ENCODE measurements at places on chromosomes 12 and 14.

- peak; percentile 61 for DNase-seq
These were observed 44.3 kb downstream of the SPRING1 start for GRCh38 chr12:116693286-116694227.

GRCh38 chr14:72894623-72895378 is 900 bp upstream of the DPF3 start:
- DNase-seq, result peak; percentile 38

DNA sequence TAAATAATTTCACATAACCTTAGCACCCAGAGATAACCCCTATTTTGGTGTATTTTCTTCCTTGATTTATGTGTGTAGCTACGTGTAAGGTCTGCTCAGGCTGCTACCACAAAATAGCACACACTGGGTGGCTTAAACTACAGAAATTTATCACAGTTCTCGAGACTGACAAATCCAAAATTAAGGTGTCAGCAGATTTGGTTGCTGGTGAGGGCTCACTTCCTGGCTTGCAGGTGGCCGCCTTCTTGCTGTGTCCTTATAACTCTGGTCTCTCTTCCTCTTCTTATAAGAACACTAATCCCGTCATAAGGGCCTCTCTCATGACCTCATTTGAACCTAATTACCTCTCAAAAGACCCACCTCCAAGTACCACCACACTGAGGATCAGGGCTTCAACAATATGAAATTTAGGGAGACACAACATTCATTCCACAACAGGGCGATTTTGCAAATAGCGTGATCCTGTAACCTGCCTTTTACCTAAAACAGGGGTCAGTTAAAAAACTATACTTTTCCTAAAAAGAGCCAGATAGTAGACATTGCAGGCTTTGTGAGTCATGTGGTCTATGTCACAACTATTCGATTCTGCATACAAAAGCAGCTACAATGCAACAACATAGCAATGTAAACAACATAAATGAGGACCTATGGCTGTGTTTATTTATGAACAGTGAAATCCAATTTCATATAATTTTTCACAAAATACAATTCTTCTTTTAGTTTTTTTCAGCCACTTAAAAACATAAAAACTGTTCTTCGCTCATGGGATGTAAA is 371.7 kb downstream of the DPF3 start:
- no peak for DNase-seq

GRCh38 chr12:13504074-13504473 is 307.5 kb downstream of the EMP1 start:
- DNase-seq, result no peak

DNA sequence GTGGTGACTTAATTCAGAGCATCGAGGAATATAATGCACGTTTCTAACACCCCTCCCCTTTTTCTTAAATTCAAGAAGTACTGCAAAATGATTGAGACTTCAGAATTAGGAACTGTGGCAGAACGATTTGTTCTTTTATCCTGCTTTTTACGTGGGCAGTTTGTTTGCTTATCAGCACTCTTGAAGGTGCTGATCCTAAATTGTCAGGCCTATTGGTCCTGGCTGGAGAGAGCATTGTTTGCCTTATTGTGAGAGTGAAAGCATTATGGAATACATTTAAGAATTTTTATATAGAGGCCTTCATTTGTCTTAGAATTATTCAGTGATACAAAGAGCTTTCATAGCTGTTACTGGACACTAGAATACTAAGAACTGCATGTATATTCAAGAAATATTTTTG is 59.1 kb downstream of the TMTC2 start:
- no peak for DNase-seq

DNA sequence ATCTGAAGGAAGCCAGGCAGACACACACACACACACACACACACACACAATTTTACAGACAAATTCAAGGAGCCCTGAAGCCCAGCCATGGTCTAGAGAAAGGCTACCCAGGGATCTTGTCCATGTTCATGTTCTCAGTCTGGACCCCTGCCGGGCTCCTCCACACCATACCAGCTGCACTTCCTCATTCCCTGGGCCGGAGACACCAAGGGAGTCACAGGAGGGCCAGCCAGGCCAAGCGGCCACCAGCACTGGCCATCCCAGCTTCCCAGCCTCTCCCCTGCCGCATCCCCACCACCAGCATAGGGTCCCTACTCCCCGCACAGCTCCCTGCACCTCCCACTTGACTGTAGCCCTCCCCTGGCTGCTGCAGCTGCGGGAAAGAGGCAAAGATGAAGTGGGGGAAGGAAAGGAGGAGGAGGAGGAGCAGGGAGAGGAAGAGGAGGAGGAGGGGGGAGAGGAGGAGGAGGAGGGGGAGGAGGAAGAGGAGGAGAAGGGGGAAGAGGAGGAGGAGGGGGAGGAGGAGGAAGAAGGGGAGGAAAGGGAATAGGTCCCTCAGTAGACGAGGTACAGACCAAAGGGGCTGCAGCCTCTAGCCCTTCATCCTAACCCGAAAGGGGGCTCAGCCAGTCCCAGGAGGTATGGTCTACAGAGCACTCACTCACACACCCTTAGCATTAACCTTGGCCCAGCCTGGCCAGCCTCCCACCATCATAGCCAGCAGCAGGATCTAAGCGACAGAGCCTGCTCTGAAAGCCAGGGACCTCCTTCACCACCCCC is 293.2 kb downstream of the DPF3 start:
- no peak for DNase-seq

All from transverse colon (tissue), 4 donors.